ENCODE measurements at places on chromosomes 12 and 14. TPM values are rescaled to one million over a fixed set of nuclear protein-coding genes. Genes with fewer than 3 reads are reported as not detected.

DNA sequence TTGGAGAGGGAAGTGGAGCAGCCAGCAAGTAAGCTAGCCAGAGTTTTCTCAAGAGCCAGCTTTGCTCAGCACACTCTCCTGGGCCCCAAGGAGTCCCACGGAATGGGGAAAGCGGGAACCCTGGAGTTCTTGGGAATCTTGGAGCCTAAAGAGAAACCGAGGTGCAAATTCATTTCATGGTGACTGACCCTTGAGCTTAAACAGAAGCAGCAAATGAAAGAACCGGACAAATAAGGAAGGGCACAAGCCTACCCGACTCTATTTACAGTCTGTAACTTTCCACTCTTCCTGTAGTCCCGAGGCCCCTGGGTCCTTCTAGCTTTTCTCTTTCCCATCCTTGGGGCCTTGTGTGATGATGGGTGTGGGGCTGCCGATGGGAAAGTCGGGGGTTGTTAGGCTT lies 18.1 kb upstream of the TIGAR start:
- no peak for DNase-seq

- no peak for DNase-seq
These were observed 1349.1 kb downstream of the TMEM121 start for GRCh38 chr14:106875503-106875902.

- peak; percentile 13 for DNase-seq
These were observed 594 bp downstream of the ARHGDIB start for GRCh38 chr12:14960548-14961465.

- DNase-seq: no peak
These were observed 146.2 kb upstream of the SLC38A2 start for GRCh38 chr12:46518729-46519128.

DNA sequence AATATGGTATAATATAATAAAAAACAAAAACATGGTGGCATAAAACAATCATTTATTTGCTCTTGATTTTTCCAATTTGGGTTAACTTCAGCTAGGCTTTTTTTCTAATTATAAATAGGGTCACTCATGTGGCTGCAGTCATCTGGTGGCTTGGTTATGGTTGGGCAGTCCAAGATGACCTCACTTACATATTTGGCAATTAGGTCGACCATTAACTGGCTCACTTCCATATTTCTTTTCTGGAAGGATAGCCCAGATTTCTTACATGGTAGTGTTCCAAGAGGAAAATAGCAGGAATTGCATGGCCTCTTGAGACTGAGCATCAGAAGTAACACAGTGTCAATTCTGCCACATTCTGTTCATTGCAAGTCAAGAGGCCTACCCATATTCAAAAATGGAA lies 153.4 kb downstream of the FUT8 start:
- DNase-seq: no peak

DNA sequence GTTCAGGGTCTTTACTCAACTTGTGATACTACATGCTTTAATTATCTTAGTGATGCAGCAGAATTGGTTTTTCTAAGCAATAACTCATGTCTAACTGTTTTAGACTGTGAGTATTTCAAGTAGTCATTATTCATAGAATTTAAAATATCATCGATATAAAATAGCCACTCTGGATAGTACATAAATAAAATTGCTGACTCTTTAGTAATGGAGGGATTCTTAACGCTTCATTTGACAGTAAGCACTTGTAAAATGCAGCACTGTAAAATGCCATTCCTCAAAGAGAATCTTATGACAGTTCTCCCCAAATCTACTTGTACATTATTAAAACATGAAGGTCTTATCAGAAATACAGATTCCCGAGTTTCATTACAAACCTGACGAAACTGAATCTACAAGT lies 262.8 kb upstream of the LRFN5 start:
- no peak for DNase-seq

DNA sequence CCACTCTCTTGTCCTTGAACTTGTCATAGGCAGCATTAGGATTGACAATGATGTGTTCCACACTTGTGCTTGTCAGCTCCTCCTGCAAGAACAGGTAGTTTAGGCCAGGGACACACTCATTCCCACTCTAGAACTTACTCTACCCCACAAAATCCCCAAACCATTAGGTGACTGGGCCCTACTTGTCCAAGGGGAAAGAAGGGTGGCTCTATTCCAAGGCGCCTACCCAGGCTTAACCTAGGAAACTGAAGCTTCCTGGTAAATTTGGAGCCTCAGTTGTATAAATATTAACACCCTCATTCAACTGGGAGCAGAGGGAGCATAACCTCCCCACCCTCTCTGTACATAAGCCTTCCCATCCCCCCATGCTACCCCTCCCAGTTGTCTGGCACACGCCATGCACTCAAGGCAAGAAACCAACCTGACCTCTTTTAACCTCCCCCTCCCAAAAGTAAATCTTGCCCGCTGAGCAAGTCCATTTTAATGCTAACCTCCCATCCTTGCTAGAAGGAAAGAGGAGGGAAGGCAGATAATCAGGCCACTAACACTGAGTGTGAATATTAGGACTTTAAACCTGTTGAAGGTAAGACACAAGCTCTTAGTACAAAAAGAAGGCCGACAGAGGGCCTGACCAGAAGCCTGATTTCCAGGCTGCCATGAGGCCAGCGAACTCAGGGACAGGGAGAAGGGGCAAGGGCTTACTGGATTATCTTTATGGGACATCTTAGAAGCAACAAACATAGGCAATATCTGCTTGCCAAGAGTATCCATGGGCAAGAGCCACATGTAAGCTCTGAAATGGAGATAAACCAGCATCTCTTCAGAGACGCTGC lies 11.0 kb downstream of the DCTN2 start:
- DNase-seq: no peak

- DNase-seq: no peak
These were observed 3.5 kb upstream of the OSBPL8 start for GRCh38 chr12:76563061-76563460.

DNA sequence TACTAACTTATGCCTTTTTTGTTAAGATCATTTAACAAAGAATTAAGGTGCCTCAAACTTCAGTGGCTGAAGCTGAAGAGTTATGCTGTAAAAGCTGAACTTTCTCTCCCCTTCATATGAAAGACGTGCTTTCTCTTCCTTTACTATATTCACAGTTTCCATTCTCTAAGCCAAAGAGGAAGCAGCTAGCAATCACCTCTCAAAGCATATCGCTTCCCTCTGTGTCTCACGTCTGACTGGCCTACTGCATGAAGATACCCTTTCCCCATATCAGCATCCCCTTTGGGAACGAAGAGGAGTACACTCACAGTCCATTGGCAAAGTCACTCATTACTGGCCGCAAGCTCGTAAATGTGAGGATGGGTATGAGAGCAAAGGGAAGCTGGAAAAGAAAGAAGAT lies 34.9 kb downstream of the SLC11A2 start:
- no peak for DNase-seq

DNA sequence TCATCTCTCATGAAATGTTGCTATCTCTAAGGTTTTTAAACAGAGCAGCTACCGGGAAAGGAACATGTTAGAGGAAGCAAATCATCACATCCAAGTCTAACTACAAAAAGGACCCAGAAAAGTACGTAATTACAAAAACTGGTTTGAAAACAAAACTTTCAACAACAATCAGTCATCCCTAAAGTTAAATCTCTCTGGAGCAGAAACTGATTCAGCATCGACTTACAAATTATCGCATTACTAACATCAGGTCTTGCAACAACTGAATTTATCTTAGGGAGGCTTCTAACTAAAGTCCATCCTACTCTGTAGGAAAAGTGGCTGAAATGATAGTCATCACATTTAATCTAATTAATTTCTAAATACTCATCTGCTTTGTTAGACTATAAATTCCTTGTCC lies 137.0 kb downstream of the MED13L start:
- no peak for DNase-seq

DNA sequence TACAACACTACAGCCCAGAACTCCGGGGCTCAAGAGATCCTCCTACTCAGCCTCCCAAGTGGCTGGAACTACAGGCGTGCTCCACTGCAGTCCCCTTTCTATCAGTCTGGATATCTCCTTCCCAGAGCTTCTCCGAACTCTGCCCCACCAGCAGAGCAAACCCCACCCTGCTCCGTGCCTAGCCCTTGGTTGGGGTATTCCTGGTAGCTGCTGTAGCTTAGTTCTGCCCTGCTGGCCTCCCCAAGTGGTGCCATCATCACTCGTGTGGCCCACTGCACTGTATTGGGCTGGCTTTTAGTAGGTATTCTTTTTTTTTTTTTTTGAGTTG lies 9.5 kb downstream of the HSP90AA1 start:
- no peak for DNase-seq

DNA sequence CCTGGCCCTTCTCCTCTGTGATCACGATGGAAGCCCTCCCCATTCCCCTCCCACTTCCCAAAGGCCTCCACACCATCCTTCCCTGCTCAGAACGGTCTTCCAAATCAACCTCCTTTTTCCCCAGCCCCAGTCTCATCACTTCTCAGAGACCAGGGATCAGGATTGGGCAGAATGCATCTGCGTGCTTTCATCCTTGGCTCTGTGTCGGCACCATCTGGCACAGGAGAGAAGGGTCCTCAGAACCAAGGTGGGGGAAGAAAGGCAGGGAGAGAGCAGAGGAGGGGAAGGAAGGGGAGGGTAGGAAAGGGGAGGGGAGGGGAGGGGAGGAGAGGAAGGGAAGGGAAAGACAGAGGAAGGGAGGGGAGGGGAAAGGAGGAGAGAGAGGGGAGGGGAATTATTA lies 52.4 kb upstream of the FICD start:
- no peak for DNase-seq

GRCh38 chr12:116539905-116540482 lies 19.2 kb upstream of the MAP1LC3B2 start:
- peak; percentile 26 for DNase-seq

DNA sequence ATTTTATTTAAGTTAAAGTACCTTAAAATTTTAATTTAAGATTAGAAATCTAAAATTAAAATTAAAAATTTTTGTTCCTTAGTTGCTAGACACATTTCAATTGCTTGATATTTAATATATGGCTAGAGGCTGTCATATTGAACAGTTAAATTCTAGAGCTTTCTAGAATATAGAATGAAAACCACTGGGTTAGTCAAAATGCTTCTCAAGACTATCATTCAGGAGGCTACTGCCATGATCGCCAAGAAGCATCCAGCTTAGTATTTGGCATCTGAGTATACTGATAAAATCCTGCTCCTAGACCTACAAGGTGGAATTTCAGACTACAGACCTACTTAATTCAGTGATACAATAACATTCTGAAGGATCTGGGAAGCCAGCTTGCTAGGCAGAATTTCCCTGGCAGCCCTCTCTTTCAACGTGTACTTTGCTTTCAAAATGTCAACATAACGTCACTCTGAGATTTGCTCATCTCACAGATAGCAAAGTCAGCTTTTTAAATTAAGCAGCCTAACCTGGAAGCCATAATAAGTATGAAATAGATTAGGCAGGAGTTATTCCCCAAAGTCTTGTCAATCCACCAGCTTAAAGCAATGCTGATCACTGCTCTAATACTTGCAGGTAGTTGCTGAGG lies 525.8 kb downstream of the FSCB start:
- DNase-seq: no peak

GRCh38 chr12:91617818-91618217 lies 435.2 kb upstream of the DCN start:
- DNase-seq: no peak

DNA sequence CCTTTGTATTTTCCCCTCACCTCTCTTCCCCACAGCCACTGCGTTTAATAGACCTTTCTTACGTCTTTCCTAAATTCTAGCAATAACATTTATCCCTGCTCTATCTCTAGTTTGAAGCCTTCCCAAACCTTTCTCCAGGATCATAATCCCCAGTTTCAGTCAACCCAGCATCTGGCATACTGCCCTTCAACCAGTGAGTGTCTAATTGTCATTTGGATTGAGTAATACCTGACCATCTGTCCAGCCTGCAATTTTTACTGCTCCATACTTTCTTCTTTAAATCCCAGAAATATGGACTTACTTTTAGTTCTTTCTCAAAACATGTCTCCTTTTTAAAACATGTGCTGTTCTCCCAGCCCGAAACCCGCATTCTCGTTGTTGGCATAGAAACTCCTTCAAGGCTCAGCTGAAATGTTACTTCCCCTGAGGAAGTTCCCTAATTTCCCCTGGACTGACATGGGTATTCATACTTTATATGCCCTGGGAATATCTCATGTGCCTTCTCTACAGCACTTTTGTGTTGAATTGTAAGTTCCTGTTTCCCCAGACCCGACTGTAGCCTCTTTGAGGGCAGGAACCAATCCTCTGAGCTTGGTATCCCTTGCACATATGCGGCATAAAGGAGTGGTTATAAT lies 65.1 kb upstream of the ETV6 start:
- no peak for DNase-seq

GRCh38 chr12:6262211-6262610 lies 48.3 kb upstream of the PLEKHG6 start:
- DNase-seq: no peak

- no peak for DNase-seq
These were observed 838.6 kb downstream of the TRHDE start for GRCh38 chr12:73110816-73111215.

DNA sequence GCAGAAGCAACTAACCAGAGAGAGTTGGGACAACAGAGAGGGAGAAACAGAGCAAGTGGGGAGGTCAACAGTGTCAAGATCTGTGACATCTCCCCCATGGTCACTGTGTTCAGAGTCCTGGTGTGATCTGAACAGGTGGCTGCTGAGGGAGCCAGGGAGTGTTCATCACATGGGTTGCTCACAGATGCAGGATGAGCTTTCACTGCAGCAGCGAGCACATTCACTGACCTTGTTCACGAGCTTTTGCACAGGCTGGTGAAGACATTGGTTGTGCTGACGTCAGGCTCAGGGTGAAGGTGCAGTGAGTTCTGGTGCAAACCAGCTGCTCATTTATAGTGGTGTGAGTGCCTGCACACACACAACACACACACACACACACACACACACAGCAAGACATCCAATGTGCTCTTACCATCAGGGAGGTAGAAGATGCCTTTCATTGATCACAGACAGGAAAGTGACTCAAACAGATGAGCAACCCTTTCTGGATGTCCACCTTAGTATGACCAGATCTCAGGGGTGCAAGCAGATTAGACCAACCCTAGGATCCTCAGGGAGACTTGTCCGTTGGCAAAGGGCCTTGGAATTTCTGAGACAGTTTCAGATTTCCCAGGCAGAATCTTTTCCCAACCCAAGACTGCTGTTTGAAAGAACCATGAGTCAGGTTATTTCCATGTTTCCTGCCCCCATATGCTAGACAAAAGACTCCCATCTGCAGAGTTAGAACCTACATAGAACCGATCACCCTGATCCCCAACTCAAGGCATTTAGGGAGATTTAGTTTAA lies 44.3 kb upstream of the OR10AD1 start:
- no peak for DNase-seq

DNA sequence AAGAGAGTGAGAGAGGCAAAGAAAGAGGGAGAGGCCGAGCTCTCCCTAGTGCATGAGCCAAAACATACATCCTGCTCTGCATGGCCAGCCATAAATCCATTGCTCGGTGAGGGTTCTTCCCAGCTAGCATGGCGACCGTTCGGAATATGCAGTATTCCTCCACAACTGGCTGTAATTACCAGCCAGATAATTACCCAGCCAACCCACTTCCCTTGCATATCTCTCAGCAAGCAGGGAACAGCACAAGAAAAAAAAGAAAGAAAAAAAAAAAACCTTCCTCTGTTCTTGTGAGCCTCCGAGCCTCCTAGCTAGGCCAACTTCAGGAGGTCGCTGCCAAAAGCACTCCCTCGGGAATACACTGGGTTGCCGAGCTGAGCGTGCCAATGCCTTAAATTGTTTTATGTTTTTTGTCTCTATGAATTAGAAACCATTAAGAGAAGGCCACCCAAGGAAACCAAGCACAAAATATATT lies 567.9 kb downstream of the MED13L start:
- peak; percentile 45 for DNase-seq

C1S gene
- 88.1 TPM for total RNA-seq

SOAT2 gene
- total RNA-seq: 0.06 TPM

ARHGDIB gene
- 15.1 TPM for total RNA-seq

SMIM41 gene
- not detected for total RNA-seq

CCDC197 gene
- not detected for total RNA-seq

GPR84 gene
- total RNA-seq: not detected

CEBPE gene
- total RNA-seq: not detected

CCDC38 gene
- not detected for total RNA-seq

KLRG1 gene
- total RNA-seq: 0.14 TPM
